ENCODE measurements at places on chromosomes 16 and 17.

GRCh38 chr16:72895951-72896350, 152.0 kb downstream of the ZFHX3 start:
- no peak overlapping the region for H3K27ac ChIP-seq
- no peaks in the 10 kb centered on the region for H3K36me3 ChIP-seq
- no peak for DNase-seq
- H3K4me3 ChIP-seq: no peak overlapping the region

GRCh38 chr16:58433569-58433951, 41.3 kb downstream of the GINS3 start:
- no peak for DNase-seq
- H3K4me1 ChIP-seq: no peaks in the 10 kb centered on the region
- H3K4me3 ChIP-seq: no peak overlapping the region

DNA sequence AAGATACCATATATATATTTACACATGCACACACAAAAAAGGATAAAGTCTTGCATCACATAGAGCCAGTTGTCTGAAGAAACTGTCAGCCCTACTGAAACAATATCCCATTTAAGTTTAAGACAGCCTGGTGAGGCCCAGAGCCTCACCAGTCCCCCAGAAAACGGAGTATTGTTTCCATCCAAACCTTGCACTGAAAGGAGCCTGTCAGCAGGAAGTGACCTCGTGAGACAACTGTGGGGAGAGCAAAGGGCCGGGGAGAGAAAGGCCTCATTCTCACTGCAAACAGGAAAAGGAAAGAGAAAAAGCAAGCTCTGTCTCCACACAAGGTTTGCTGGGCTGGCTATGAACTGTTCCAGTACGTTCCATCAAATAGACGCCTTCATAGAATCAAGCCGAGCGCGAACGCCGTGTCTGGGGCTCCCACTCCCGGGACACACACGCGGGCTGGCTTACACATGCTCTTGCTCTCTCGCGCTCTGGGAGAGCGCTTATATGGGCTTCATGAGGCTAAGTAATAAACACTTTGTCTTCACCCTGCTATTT, 44.4 kb upstream of the ZFHX3 start:
- H3K4me3 ChIP-seq: no peak overlapping the region
- no peaks in the 10 kb centered on the region for H3K36me3 ChIP-seq
- no peaks in the 10 kb centered on the region for H3K27me3 ChIP-seq
- H3K27ac ChIP-seq: no peak overlapping the region
- DNase-seq: no peak
- peaks cover 7% of the 10 kb centered on the region for H3K4me1 ChIP-seq

DNA sequence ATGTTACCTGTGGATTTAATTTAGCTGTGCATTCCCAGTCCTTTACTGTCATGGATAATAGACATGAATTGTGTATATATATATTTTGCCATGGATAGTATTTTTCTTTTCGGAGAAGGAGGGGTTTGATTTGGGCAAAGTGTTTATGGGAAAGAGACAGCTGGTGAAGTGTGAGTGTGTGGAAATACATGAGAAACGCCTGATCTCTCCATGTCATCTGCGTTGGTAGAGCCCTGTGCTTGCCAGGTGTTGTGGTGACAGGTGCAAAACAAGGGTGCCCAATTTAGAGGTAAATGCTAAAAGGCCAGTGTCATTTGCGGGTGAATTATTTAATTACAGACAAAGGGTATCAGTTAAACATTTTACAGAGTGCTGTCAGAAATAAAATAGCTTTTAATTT, 23.4 kb downstream of the NDEL1 start:
- no peak overlapping the region for H3K4me3 ChIP-seq
- H3K27me3 ChIP-seq: no peaks in the 10 kb centered on the region
- peaks cover 59% of the 10 kb centered on the region for H3K36me3 ChIP-seq

- H3K4me1 ChIP-seq: peaks cover 7% of the 10 kb centered on the region
- peak overlapping the region; percentile 80 for H3K27ac ChIP-seq
- DNase-seq: peak; percentile 19
- peak overlapping the region; percentile 95 for H3K4me3 ChIP-seq
These were observed 744 bp downstream of the CMIP start for GRCh38 chr16:81445143-81445961.

GRCh38 chr17:64080174-64080618, 49.7 kb downstream of the ERN1 start:
- no peak overlapping the region for H3K27ac ChIP-seq
- DNase-seq: no peak
- peaks cover 17% of the 10 kb centered on the region for H3K4me1 ChIP-seq

DNA sequence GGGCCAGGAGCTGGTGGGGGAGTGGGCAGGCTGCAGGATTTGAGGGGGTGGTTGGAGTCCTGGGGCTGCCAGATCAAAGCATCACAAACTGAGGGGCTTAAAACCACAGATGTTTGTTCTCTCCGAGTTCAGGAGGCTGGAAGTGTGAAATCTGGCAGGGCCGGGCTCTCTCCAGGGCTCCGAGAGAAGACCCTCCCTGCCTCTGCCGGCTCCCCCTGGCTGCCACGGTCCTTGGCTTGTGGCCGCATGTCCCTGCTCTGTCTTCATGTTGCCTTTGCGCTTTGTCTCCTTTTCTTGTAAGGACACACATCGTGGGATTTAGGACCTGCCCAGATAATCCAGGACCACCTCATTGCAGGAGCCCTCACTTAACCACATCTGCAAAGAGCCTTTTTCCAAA, 139.8 kb upstream of the GSE1 start:
- no peak overlapping the region for H3K27ac ChIP-seq
- no peaks in the 10 kb centered on the region for H3K36me3 ChIP-seq
- H3K27me3 ChIP-seq: no peaks in the 10 kb centered on the region
- H3K4me1 ChIP-seq: peaks cover 5% of the 10 kb centered on the region
- DNase-seq: no peak
- no peak overlapping the region for H3K4me3 ChIP-seq

DNA sequence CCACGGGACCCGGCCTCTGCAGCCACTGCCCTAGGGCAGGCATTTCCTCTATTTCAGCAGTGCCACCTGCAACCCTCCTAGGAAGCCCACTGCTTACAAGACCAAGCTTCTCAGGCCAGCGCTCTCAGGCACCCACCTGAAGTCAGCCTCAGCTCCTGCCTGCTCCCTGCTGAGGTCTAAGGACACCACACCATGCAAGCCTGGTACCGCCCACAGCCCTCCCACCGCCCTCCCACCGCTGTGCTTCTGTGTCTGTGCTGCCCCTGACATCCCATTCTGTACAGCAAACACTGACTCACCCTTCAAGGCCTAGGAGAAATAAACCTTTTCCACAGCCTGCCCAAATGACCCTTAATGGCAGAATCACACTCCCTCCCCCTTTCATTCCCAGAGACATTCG, 6.3 kb downstream of the CLUH start:
- H3K4me1 ChIP-seq: peaks cover 22% of the 10 kb centered on the region
- H3K27me3 ChIP-seq: no peaks in the 10 kb centered on the region
- no peak overlapping the region for H3K4me3 ChIP-seq

DNA sequence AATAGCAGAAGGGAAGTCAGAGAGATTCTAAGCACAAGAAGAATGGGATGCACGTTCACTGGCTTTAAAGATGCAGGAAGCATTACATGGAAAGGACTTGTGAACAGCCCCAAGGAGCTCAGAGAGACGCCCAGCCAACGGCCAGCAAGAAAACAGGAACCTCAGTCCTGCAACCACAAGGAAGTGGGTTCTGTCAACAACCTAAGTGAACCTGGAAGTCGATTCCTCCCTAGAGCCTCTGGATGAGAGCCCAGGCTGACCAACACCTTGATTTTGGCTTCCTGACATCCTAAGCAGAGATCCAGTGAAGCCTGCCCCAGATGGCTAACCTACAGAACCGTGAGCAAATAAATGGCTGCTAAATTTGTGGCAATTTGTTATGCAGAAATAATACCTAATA, 24.5 kb downstream of the GPR142 start:
- H3K36me3 ChIP-seq: no peaks in the 10 kb centered on the region
- no peak for DNase-seq
- H3K4me3 ChIP-seq: no peak overlapping the region
- H3K27ac ChIP-seq: no peak overlapping the region
- no peaks in the 10 kb centered on the region for H3K27me3 ChIP-seq

DNA sequence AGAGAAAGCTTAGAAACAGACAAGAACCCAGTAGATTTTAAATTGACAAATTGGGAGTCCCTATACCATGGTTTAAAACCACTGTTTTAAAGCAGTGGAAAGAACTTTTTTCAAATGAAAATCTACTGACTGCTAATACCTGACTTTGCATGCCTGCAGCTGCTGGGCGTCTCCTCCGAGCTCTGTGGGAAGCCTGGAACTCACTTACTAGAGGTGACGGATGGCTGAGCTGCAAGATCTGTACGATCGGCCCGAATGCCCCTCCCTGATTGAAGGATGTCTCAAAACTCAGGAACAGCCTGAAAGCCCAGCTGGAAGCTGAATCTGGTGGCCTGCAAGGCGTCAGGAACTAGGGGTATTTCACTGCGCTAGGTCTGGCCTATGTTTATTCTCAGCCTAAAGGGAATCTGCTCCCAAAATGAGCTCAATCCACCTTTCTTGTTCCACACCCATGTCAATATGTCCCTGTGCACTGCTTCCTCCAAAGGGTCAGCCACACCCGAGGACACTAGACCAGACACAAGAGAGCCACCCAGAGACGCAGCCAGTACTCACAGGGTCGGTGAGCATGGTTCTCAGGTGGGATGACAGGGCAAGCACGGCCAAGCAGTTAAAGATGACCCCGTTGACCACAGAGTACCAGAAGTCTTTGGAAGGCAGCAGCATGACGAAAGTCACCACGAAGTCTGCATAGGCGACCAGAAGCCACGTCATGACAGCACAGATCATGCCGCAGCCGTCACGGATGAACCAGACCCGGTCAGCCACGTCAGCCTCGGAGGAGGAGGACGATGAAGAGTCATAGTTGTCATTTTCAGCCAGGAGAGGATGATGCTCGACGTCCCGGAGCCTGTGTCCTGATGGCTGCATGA, 21.4 kb downstream of the ZDHHC7 start:
- no peak for DNase-seq
- peaks cover 57% of the 10 kb centered on the region for H3K36me3 ChIP-seq
- H3K27ac ChIP-seq: no peak overlapping the region
- no peak overlapping the region for H3K4me3 ChIP-seq
- H3K27me3 ChIP-seq: no peaks in the 10 kb centered on the region
- H3K4me1 ChIP-seq: peaks cover 38% of the 10 kb centered on the region

- no peaks in the 10 kb centered on the region for H3K27me3 ChIP-seq
- peaks cover 22% of the 10 kb centered on the region for H3K36me3 ChIP-seq
- no peak overlapping the region for H3K27ac ChIP-seq
- no peak overlapping the region for H3K4me3 ChIP-seq
- H3K4me1 ChIP-seq: peaks cover 3% of the 10 kb centered on the region
- peak; percentile 76 for DNase-seq
These were observed 9.8 kb downstream of the TMEM204 start for GRCh38 chr16:1543085-1543896.

DNA sequence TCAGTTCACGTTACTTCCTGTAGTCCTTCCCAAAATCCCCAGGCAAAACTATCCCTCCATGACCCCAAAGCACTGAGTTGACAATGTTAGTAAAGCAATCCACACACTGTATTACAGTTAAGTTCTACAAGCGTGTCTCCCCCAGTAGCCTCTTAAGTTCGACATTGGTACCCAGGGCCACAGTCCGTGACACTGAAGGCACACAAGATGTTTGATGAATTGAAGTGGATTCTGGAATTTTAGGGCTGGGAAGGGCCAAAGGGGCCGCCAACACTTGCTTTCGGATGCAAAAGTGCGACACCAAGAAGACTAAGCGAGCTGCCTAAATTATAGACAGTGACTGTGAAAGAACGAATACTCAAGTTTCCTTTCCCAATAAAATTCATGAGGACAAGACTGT, 1.5 kb downstream of the VPS35 start:
- no peak for DNase-seq
- peaks cover 6% of the 10 kb centered on the region for H3K4me1 ChIP-seq
- H3K27ac ChIP-seq: no peak overlapping the region

DNA sequence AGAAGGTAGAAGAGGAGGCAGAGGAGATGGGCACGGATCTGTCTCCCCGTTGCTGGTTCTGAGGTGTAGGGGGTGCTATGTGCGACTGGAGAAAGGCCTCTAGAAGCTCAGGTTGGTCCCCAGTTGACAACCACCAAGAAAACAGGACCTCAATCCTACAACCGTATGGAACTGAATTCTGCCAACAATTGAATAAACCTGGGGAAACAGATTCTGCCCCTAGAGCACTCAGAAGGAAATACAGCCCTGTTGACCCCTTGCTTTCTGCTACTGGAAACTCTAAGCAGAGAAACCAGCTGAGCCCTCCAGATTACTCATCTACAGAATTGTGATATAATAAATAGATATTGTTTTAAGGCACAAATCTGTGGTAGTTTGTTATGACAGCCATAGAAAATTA, 313.0 kb upstream of the GOT2 start:
- H3K27ac ChIP-seq: no peak overlapping the region
- H3K4me3 ChIP-seq: no peak overlapping the region
- no peak for DNase-seq
- H3K4me1 ChIP-seq: no peaks in the 10 kb centered on the region

DNA sequence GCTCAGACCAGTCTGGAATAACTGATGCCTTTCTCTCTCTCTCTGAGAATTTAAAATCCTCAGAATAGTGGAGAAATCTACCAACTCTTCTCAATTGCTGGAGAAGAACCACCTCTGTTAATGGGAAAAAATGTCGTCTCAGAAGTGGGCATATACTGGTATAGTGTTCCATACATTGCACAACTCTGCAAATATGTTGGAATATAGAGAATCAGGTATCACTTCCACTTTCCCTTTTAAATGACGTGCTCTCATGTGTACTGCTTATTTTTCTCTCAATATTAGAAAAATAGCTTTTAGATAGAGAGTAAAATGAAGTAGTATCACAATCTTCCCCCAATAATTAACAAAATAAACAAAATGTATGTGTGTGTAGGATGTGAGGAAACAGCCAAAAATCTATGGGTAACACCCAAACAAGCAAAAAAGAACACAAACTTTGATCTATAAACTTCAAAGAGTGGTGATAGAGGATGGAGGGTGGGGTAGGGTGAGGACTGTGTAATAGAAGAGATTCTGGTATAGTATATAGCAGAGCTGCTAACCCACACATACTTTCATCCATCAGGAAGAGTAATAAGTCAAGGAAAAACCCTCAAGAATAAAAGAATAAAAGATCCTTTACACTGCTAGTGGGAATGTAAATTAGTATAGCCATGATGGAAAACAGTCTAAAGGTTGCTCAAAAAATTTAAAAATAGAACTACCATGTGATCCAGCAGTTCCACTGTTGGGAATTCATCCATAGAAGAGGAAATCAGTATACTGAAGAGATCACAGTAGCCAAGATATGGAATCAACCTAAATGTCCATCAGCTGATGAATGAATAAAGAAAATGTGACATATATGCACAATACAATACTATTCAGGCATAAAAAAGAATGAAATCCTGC, 46.9 kb downstream of the NFATC3 start:
- no peak overlapping the region for H3K4me3 ChIP-seq
- H3K36me3 ChIP-seq: peaks cover 4% of the 10 kb centered on the region

GRCh38 chr17:48505788-48506187, 25.0 kb downstream of the HOXB1 start:
- peak; percentile 89 for DNase-seq
- H3K36me3 ChIP-seq: no peaks in the 10 kb centered on the region
- H3K27ac ChIP-seq: no peak overlapping the region
- H3K4me1 ChIP-seq: peaks cover 19% of the 10 kb centered on the region
- H3K27me3 ChIP-seq: no peaks in the 10 kb centered on the region
- no peak overlapping the region for H3K4me3 ChIP-seq
